ENCODE measurements at places on chromosomes 11 and 22. TPM values are rescaled to one million over a fixed set of nuclear protein-coding genes. Genes with fewer than 3 reads are reported as not detected.

FLRT1 gene
- total RNA-seq, result 1.3 TPM

TRIM29 gene
- total RNA-seq, result 0.50 TPM

NCAM1 gene
- total RNA-seq, result 150 TPM

ELMOD1 gene
- total RNA-seq, result 9.9 TPM

THY1 gene
- total RNA-seq, result 7.0 TPM

LDHAL6A gene
- not detected for total RNA-seq

CHRDL2 gene
- 25.4 TPM for total RNA-seq

DNA sequence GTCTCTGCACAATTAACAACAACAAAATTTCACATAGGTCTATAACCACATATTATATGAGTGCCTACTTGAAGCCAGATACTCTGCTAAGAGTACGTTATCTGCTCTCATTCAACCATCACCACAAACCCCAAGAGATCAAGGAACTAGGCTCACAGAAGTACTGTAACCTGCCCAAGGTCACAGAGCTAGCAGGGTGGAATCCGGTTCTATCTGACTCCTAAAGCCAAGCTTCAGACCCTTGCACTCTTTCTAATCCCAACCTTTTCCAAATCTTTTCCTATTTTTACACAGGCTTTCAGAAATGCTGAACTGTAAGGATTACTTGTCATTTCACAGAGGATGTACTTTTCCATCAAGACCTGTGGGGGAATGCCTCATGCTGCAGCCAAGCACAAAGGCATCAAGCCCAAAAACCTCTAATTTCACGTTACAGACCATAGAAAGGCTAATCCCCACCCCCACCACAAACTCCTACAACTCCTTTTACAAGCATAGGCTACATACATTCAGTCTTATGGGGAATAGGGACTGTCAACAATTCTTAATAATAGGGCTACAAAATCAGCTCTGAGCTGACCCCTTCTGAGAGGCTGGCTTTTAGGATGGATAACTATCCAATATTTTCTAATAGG, 927 bp downstream of the PRCP start:
- no peak for DNase-seq

DNA sequence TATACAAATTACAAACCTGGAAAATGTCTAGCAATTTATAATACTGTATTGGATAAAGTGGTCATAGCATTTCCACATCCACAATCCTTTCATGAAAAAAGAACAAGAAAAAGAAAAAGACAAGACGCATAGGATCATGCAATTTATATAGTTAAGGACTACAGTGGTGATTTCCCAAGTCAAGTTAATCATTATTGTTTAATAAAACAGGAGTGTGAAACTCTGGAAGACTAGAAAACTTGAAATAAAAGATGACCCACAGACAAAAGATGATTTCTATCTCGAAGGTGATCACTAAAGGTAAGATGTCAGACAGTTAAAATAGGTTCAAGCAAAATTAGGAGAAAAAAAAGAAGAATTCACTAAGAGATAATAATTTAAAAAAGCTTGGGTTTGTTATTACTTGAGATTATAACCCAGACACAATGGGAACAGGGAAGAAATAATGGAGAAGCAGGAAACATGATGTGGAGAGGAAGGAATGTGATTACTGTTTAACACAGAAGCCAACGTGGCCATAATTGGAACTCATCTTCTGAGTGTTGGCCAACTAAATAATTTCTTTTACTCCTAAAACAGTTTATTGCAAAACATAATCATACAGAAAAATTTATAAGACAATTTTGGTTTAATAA, 441.2 kb upstream of the ANO3 start:
- DNase-seq, result no peak

DNA sequence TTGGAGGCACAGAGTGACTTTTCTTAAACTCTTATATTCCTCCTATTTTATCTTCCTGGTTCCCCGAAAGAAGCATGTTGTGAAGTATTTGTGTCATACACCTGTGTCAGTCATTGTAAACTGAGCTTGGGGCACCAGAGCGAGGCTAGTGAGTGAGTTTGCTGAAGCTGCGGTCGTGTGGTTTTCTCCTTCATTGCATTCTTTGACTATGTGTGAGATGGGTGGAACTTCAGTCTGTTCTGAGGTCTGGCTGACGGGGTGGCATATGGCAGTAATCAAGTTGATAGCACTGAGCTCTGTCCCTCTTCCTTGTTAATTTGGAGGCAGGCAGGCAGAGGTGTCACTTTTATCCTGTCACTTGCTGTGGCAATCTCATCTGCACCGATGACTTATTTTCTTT, 4.2 kb downstream of the VPS26B start:
- DNase-seq, result no peak

GRCh38 chr22:42180349-42180842, 49.8 kb upstream of the CYP2D6 start:
- no peak for DNase-seq

DNA sequence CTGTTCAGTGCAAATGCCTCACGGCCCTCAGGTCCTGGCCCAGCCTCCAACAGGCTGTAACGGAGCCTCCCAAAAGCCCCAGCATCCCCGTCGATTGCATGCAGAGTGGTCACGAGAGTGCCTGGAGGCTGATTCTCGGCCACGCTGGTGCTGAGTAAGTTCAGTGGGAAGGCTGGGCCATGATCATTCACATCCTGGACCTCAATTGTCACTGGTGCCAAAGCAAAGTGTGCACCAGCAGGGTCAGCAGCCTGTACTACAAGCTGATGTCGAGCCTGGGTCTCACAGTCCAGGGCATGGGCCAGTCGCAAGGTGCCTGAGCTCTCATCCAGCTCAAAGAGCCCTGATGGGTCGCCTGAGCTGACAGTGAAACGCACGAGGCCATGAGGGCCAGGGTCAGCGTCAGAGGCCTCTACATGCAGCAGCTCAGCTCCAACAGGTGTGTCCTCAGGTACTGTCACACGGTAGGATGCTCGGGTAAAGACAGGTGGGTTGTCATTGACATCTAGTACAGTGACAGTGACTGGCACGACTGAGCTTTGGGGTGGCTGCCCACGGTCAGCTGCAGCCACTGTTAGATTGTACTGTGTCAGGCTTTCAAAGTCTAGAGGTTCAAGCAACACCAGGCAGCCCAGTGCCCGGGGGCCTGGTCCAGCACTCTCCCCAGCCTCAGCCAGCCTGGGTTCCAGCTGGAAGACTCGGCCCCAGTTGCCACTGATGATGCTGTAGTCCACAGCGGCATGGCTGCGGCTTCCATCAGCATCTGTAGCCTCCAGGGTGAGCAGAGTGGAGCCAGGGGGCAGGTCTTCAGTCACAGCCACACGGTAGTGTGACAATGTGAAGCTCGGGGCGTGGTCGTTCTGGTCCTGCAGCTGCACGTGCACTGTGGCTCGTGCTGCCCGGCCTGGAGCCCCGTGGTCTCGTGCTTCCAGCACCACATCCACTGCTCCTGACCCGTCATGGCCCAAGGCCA, 4.5 kb upstream of the TPP1 start:
- DNase-seq, result no peak

DNA sequence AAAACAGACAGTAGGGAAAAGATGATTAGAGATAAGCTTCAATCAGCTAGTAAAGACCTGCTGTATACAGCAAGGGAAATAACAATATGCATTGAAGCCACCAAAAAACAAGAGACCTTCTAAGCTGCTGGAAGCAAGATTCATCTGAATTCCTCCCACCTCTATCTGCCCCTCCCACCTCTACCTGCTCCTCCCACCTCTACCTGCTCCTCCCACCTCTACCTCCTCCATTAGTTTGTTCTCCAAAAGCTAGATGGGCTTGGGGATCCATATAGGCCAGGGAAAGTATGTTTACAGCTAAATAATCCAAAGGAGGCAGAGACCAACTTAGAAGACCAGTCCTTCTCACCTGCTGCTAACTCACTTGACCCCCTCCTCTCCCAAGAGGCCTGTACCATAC, 33.2 kb downstream of the PAK1 start:
- DNase-seq, result no peak

GRCh38 chr11:45847911-45848316, 639 bp downstream of the CRY2 start:
- peak; percentile 70 for DNase-seq

GRCh38 chr11:112238041-112238440, 11.8 kb downstream of the PTS start:
- DNase-seq, result no peak

DNA sequence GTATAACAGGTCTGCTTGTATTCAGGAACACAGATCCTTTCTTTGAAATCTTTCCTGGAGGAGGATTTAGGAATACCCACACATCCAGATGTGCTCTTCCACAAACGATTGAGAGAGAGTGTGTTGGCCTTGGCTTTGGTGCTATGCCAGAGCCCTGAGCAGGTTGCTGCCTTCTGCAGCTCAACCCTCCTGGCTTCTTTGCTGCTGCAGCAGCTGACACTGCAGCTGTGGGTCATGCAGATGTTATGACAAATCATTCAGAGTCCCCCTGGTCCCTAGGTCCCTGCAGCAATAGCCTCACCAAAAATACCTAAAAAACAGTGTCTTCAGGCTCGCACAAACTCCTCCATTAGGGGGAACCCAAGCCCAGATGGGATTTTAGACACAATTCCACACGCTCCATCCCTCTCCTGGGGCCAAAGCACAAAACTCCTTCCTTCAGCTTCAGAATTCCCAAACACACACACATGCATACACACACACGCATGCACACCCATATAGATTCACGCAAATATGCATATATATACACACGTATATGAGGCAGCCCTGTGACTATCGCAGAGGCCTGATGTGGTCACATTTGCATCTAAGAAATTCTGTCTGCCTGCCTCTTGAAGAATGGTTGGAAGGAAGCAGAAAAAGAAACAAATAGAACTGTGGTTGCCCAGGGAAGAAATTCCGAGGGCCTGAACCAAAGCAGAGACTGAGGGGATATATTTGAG, 35.4 kb downstream of the SLN start:
- no peak for DNase-seq

- DNase-seq, result no peak
Observed at GRCh38 chr11:20880094-20880493, 210.7 kb downstream of the NELL1 start.

DNA sequence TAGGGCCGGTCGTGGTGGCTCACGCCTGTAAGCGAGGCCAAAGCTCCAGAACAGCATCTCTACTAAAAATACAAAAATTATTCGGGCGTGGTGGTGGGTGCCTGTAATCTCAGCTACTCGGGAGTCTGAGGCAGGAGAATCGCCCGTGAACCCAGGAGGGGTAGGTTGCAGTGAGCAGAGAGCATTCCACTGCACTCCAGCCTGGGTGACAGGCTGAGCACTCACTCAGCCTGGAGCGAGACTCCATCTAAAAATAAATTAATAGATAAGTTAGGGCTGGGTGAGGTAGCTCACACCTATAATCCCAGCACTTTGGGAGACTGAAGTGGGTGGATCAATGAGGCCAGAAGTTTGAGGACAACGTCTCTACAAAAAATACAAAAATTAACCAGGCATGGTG, 10.2 kb upstream of the TAB1 start:
- DNase-seq, result no peak

DNA sequence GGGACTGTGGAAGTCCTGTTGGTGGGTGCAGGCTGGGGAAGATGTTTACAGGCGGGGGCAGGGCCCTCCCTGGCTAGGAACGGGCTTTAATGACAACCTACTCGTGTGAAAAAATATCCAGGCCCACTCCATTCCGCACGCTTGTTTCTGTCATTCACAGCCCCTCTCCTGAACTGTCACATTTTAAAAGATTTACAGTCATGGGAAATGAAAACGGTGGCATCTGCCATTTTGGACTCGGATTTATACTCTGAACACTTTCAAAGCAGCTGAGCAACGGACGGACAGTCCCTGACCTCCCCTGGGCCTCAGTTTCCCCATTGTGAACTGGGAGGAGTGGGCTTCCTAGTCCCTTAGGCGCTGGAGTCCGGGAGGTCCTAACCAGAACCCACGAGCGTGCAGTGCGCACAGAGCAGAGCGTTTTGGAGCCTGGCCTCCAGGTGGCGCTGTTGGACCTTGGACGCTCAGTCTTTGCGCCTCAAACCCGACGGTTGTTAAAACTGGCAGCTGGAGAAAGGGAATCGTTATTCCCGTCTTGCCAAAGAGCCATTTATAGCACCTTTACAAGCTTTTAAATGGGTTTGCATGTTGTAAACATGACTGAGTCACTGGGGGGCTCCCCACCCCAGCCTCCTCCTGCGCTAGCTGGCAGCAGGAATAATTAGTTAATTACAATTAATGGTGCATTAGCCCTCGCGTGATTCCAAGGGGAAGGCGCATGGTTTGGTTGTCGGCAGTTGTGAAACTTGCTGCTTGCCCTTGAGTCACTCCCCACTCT, 75.3 kb downstream of the FBLN1 start:
- peak; percentile 85 for DNase-seq

GRCh38 chr22:41687901-41688364, 734 bp downstream of the SNU13 start:
- peak; percentile 43 for DNase-seq

- no peak for DNase-seq
Observed at GRCh38 chr11:71213696-71214552, 38.5 kb downstream of the SHANK2 start.

DNA sequence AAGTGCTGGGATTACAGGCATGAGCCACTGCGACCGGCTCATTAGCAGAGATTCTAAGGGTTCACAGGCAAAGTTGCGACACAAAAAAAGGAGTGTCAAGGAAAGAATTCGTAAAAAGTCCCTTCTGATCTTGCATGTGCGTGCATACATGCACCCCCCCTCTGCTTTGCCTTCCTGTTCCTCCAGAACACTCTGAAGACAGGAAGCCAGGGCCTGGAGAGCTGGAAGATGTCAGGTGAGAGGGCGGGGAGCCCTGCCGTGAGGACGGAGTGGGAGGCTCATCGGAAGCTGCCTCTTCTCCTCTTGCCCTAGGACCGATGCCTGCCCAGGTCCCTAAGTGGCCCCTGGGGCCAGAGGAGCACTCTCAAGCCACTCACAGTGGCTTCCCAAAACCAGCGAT, 89.1 kb downstream of the LARGE1 start:
- no peak for DNase-seq

Measured in left cardiac atrium (tissue), 4 donors.